ENCODE measurements at places on chromosomes 6 and 20. TPM values are rescaled to one million over a fixed set of nuclear protein-coding genes. Genes with fewer than 3 reads are reported as not detected.
A peak's percentile ranks its signal among the peaks of the same experiment; 100 is the strongest.

DNA sequence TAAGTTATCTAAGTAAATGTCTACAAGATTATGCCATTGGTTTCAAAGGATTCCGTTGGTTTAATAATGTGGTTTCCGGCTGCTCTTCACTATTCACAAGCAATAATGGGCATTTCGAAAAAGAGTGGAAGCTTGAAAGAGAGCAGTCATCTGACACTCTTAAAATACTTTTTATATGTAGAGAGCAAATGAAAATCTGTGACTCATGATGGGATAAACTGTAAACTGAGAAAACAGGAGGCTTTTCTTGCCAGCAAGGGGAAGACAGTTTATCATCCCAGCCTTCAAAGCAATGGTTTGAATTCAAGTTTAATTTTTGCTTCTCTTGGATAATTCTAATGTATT lies 145.7 kb downstream of the KHDC1L start:
- DNase-seq = no peak

- no peak for DNase-seq
Observed at GRCh38 chr6:96604420-96604819, 41.5 kb downstream of the FHL5 start.

- DNase-seq = no peak
Observed at GRCh38 chr6:35208419-35208818, 5.3 kb upstream of the SCUBE3 start.

DNA sequence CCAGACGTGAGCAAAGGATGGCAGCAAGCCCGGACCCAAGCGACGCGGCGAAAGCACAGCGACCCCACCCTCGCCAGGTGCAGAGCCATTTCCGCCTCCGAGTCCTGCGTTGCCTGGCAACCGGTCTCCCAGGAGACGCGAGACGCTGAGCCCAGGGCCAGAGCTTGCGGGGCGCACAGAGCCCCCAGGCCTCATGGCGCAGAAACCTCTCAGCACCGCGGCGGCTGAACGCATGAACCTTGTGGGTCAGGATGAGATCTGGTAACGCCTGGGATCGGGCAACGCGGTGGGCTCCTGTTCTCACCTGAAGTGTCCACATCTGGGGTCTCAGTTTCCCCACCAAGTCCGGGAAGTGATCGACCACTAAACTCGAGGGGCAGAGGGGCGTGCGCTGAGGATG lies 77.7 kb downstream of the ANKRD60 start:
- no peak for DNase-seq

DNA sequence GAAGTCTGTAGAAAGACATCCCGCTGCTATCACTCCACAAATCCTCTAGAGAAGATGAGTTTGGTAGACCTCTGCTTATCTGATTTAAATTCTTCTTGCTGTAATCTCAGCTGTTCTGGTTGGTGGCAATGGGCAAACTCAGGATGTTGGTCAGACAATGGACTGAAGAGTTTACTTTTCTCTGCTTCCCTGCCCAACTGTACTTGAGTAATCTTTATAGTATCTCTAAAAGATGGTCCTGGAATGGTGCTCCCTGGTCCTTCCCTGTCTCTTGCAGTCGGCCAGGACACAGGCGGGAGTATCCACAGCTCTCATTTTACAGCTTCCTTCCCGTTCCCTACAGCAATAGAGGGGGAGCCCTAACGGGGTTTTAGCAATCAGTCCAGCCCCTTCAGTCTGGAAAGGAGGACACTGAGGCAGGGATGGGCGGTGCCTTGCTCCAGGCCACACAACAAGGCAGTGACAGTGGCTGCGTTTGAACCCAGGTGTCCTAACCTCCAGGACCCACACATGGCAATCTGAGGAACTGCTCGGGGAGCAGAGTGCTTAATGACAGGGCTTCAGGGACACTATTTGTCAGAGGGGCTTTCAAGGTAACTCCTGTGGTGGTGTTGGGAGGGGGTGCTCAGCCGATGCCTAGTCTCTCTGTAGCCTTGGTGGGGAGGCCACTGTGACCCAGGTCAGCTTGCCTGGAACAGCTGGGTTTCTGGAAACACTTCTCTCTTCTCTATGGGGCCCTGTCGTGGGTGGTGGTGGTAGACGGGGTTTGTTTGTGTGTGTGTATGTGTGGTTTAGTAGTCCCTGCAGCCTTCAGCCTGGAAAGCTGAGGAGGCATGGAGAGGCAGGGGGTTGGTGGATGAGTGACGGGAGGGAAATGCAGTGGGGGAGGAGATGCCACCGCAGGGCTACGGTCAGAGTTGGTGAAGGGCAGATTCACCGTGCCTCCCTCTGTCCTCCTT lies 9.5 kb upstream of the VEGFA start:
- DNase-seq = no peak

GRCh38 chr6:144725736-144726522 lies 440.8 kb downstream of the UTRN start:
- DNase-seq = no peak

DNA sequence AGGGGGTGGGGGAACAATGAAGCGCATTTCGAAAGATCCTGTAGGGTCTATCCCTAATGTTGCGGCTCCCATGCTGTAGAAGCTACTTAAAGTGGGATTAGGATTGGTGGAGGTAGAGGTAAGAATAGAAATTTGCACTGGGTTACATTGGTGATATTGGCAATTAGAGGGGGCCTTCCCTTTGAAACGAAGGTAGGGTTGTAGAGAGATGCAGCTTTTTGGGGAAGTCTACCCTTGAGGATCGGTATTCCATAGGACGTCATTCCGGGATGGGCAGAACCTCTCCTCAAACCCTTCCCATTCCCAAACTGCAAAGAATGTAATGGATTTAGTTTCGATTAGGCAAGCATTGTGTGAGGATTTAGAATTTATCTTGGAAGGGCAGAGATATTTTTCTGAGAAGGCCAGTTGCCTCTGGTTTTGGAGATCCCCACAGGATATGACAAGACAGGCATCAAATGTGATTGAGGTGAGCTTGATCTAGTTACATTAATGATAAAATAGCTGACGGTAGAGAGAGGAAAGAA lies 5.4 kb upstream of the ZNFX1 start:
- DNase-seq = no peak

DNA sequence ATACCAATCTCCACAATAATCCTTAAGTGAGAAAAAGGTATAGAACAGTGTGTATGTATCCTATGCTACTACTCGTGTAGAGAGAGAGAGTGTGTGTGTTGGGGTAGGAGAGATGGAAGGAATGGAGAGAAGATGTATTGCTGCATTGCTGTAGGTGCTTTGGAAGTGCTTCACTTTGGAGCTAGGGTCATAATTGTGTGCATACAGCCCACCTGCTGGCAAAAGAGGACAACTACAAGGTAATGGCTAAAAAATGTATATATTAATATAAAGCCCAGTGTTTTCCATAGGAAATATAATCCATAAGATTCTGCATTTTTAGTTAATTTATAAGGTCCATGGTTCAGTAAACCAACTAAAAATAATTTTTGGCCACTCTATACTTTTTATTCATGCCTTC lies 36.1 kb downstream of the SERAC1 start:
- no peak for DNase-seq

DNA sequence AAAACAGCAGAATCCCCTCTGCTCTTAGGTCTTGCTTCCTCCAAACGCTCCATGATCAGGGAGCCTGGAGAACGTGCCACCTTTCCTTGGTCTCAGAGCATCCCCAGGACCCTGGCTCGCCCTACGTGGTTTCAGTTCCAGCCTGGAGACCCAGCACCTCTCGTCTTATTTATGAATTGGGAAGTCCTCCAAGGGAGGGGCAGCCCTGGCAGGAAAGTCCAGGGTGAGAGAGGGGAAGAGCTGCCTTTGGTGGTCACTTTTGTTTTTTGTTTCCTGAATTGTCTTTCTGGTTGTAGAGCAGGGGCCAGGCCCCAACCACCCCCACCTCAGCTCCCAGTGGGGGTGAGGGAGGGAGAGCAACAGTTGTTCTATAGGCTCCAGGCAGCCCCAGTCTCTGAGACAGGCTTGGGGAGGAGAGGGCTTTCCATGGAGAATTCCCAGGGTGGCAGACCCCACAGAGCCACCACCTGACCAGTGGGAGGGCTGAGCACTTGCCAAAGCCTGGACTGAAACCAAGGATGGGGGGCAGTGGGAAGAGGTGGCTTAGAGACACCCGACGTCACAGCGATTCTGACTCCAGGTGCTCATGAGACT lies 88.8 kb downstream of the PRND start:
- no peak for DNase-seq

DNA sequence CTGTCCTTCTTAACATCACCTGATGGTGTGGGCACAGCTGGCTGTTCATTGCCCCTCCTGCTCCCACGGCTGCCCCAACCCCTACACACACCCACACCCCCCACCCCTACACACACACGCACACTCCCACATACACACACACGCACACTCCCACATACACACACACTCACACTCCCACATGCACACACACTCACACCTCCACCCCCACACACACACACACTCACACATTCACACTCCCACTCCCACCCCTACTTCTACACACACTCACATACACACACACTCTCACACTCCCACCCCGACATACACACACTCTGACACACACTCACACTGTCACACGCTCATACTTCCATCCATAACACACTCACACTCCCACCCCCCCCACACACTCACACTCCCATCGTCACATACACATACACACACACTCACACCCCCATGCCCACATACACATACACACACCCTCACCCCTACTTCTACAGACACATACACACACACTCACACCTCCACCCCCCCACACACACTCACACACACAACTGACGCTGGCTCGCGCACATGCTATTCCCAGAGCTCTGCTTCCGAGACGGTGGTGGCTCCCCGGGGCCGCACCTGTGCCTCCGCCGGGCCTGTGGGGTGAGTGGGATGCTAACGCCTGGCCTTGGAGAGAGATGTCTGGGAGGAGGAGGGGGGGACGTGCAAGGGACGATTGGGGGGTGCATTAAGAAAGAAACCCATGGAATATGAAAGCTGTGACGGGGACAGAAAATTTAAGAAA lies 174.8 kb upstream of the QKI start:
- no peak for DNase-seq

DNA sequence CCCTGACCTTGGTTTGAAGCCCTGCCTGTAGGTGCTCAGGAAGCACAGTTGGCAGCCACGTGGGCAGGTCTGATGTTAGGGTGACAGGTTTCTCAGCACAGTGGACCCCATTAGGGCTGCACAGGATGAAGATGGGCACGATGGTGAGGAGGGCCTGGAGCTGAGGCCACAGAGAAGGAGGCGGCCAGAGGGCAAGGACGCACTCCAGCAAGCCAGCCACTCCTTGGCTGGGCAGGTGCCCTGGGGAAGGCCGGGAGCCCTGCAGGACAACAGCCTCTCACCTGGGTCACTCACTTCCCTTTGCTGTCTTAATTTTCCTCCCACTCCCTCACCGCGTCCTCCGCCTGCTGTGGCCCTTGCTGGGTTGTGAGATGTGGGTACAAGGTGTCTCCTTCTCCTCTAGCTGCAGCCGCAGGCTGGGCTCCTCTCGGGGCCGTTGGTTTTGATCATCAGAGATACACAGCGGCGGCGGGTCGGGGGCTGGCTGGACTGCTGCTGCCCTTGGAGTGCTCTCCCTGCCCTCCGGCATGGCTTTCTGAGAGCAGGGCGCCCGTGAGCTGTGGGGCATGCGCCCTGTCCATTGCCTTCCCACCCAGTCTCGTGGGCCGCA lies 5.7 kb downstream of the OSBPL2 start:
- no peak for DNase-seq

GRCh38 chr6:40159865-40160264 lies 225.6 kb upstream of the MOCS1 start:
- DNase-seq = no peak

GRCh38 chr6:151082079-151082478 lies 157.7 kb upstream of the AKAP12 start:
- no peak for DNase-seq

DNA sequence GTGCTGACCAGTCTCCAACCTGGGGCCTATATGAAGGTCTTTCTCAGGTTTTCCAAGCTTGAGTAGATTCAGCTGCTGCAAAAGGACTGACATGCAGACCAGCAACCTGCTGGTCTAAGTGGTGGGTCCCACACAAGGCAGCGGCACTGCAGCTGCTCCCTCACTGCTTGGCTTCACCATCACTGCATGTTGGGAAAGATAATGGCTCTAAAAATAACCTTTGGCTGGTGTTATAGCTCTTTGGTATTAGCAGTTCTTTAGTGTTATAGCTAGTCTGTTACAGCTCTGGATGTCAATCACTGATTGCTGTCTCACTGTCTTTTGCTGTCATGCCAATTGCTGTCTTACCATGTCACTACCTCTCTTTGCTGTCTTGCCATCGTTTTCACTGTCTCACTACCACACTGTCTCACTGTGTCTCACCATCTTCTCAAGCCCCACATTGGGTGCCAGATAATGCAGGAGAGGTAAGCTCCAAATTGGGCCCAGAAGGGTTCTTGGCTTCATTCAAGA lies 726.4 kb downstream of the TENT5A start:
- DNase-seq = no peak

DNA sequence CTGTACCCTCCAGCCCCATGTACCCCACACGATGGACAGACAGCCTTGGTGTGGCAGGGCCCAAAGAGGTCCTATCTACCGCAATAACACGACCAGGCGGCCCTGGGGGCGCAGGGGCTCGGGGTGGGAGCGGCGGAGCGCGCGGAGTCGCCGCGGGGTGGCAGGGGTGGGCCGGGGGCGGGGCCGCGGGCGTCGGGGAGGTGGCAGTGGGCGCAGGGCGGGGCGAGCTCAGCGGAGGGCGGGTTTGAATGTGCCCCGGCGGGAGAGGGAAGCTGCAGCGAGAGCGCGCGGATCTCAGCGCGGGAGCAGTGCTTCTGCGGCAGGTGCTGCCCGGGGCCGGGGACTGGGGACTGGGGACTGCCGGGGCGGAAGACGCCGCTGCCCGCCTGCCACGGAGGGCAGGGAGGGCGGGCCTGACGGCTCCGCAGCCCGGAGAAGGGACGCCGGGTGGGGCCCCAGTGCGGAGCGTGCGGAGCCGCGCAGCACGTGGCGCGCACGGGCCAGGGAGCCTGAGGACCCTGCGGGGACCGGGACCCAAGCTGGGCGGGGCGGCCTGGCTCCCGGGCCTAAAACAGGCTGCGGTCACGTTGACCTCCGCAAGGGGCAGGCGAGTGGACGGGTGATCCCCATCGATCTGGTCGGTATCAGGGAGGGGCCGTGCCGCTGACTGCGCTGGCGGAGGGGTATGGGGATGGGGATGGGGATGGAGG lies at the start of gene SLC29A1:
SLC29A1 (plus strand) TSS at position 277 of the 710 bp plus-strand sequence. CDS start 3,719 bp downstream, outside the sequence.
- peak; percentile 87 for DNase-seq

- DNase-seq = no peak
Observed at GRCh38 chr6:116379764-116380163, 9.0 kb downstream of the DSE start.

GRCh38 chr20:53809728-53810365 lies 216.2 kb upstream of the ZNF217 start:
- DNase-seq = no peak

GRCh38 chr20:14334306-14334930 lies 3.0 kb downstream of the FLRT3 start:
- no peak for DNase-seq

- DNase-seq = peak; percentile 49
Observed at GRCh38 chr6:98946879-98947410, 801 bp downstream of the FBXL4 start.

Gene ARID1B
- total RNA-seq = 34.9 TPM

Gene SOX18
- total RNA-seq = 3.1 TPM

Gene CTAGE9
- not detected for total RNA-seq

Gene CALHM4
- not detected for total RNA-seq

Gene ZKSCAN8
- total RNA-seq = 13.4 TPM

Gene SPINT4
- total RNA-seq = not detected

Data from liver (tissue), 10 donors.